KG1 (cell line): ENCODE measurements at places on chromosomes 2 and 18.

DNA sequence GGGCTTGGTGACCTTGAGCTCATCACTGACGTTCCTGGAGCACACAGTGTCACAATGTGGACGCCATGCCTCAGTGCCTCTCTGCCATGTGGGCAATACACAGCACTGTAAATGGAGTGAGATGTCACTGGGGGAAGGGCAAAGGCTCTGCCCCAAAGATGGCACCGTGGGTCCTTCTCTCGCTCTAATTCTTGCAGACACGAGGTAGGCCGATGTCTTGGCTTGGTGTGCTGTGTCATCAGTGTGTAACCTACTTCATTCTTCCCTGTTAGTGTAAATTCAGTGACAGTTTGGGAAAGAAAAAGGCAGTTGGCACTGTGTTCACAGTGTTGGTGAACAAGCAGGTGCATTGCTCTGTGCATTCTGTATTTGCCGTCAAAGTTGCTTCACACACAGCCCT, 309.3 kb upstream of the MYT1L start:
- DNase-seq, result no peak

DNA sequence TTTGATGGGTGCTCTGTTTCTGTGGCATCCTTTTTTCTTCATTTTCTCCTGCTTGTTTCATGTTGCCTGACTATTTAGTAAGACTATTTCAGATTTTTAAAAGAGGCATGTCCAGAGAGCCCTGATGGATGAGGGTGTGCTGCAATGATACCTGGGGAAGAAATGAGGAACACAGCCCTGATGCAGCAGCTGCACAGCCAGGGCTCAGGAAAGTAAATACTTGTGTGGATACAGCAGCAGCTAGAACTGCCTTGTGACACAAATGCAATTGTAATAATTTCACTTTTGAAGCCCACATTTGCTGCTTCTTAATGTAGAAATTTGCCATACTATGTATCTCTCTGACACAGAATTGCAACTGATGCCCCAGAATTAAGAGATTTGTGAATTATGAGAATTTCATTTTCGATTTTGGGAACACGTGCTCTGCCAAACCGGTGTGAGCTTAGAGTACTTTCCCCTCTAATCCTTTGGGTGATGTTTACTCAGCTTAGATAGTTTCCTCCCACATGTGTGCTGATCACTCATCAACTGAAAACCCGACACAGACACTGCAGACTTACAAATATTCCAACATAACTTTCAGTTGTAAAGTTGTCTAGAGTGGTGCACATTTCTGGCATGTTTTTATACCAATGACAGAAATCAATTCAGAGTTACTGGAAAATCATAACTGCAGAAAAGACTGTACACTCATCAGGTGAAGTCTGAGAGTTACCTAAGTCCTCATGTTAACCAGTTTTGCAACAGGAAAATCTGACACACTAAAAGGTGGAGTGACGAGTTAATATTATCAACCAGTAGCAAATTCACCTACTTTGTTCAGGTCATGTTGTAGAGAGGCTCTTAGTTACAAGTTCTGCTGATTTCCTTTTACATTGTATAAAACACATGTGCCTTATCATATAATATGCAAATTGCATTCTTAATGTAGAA, 383.4 kb downstream of the CBLN2 start:
- DNase-seq, result no peak

- no peak for DNase-seq
These were observed 565.7 kb downstream of the ZEB2 start for GRCh38 chr2:143954186-143954585.

- no peak for DNase-seq
These were observed 79.2 kb upstream of the EML6 start for GRCh38 chr2:54644236-54644635.
